ENCODE measurements at places on chromosomes 5 and 9.

- DNase-seq: no peak
Observed at GRCh38 chr5:173622183-173623047, 6.0 kb upstream of the BOD1 start.

GRCh38 chr9:2979957-2980610, 136.2 kb upstream of the PUM3 start:
- DNase-seq: no peak

GRCh38 chr5:5421149-5421960, 1.1 kb upstream of the ICE1 start:
- DNase-seq: peak; percentile 32

GRCh38 chr9:117021906-117022305, 334.8 kb downstream of the TRIM32 start:
- DNase-seq: no peak

- DNase-seq: no peak
Observed at GRCh38 chr5:59036274-59036961, 453.5 kb downstream of the RAB3C start.

DNA sequence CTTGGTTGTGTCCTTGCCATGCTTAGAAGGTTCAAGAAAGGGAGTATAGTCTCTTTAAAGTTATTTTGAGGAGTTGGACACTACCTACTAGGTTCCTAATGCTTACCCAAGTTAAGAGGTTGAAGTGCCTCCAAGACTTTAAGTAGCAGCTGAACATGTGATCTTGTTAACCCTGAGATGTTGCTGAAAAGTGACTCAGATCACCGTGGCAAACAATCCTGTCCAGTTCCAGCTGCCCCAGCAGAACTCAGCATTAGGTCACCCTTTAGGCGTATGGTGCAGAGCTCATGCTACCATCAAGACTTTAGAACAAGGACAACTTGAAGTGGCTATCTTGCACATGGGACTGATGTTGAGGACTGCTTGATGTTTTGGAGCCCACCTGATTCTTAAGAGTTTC, 22.5 kb downstream of the ZNF462 start:
- no peak for DNase-seq

GRCh38 chr9:34291023-34291422, 38.0 kb downstream of the KIF24 start:
- DNase-seq: no peak

All from DMS79 treated with DMSO at 0.1 percent for 48 hours (cell line).